ENCODE measurements at places on chromosomes 1 and 21. TPM values are rescaled to one million over a fixed set of nuclear protein-coding genes. Genes with fewer than 3 reads are reported as not detected.

GRCh38 chr21:25967901-25968438, 202.6 kb downstream of the APP start:
- DNase-seq: no peak

BMP8B gene
- total RNA-seq: 0.36 TPM

GRCh38 chr1:198156111-198156744, 570 bp upstream of the NEK7 start:
- peak; percentile 70 for DNase-seq

DNA sequence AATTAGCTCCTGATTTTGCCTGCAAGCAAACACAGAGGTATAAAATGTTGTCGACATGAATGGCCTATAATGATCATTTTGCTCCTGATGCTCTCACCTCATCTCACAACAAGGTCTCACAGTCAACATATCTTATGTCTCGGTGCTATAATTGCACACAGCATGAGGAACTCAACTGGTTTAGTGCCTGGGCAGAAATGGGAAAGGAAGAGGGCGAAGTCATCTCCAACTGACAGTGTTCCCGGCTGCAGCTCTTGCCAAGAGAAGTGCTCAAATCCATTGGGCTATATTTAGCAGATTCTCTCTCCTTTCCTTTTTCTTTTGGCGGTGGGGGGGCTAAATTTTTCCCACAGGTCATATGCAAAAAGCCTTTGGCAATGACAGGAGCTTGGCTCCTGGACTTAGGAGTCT, 53.0 kb downstream of the SLC45A1 start:
- DNase-seq: no peak

FAAH gene
- 0.81 TPM for total RNA-seq

GRCh38 chr1:27614625-27615344, 10.8 kb upstream of the AHDC1 start:
- peak; percentile 90 for DNase-seq

S100A5 gene
- total RNA-seq: not detected

GRCh38 chr21:42367367-42368165, 1.2 kb upstream of the TFF1 start:
- no peak for DNase-seq
